ENCODE measurements at places on chromosomes 7 and 10.

- no peak for DNase-seq
Observed at GRCh38 chr7:144057954-144058353, 9.2 kb downstream of the OR2A5 start.

GRCh38 chr7:4764402-4765007 is 10.9 kb upstream of the AP5Z1 start:
- no peak for DNase-seq

- DNase-seq, result no peak
Observed at GRCh38 chr7:78014401-78014800, 215.8 kb downstream of the PHTF2 start.

GRCh38 chr10:123009105-123009820 is 457 bp downstream of the ACADSB start:
- no peak for DNase-seq

- DNase-seq, result no peak
Observed at GRCh38 chr10:97531401-97531986, 32.8 kb downstream of the UBTD1 start.

DNA sequence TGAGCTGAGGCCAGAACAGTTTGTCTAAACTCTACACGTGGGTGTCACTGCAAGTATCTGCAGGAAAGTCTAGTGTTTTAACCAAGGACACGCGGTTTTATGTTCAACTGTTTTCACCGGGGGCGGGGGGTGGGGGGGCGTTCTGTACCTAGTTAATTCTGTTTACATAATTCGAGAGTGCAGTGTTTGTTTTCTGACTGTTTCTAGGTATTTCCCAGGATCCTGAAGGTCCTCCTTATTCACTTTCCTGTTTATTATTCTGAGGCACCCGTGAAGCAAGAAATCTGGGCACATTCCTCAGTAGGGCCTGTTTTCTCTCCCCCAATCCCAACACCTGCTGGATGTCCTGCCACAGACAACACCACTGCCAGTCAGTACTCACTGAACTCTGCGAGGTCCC is 7.6 kb downstream of the LOXL4 start:
- no peak for DNase-seq

- no peak for DNase-seq
Observed at GRCh38 chr10:3740157-3740871, 44.7 kb downstream of the KLF6 start.

DNA sequence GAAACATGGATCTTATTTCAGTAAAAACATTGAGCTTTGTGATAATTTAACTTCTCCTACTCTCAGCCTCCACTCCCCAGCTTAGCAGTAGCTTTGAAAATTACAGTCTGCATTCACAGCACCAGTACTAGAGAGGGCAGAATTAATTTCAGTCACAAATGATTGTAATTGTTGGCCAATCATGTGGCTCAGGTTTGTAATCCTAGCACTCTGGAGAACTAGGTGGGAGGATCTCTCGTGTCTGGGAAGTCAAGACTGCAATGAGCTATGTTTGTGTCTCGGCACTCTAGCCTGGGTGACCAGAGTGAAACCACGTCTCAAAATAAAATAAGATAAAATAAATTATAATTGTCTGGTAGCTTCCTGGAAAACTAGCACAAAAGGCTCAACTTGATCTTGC is 620.9 kb downstream of the TNS3 start:
- no peak for DNase-seq

DNA sequence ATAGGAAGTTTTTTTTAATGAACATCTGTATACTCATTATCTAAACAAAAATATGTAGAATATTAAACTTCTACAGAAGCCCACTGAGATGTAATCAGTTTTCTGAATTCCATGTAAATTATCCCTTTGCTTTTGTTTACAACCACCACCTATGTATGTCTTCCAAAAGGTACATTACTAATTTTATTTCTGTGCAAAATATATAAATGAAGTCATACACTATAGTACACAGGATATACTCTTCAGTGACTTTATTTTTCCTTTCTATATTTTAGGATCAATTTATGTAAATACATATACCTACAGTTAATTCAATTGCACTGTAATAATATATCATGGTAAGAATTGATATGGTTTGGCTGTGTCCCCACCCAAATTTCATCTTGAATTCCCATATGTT is 1236.9 kb downstream of the DNAJB9 start:
- no peak for DNase-seq

GRCh38 chr7:132402096-132402495 is 174.2 kb downstream of the PLXNA4 start:
- DNase-seq, result no peak

DNA sequence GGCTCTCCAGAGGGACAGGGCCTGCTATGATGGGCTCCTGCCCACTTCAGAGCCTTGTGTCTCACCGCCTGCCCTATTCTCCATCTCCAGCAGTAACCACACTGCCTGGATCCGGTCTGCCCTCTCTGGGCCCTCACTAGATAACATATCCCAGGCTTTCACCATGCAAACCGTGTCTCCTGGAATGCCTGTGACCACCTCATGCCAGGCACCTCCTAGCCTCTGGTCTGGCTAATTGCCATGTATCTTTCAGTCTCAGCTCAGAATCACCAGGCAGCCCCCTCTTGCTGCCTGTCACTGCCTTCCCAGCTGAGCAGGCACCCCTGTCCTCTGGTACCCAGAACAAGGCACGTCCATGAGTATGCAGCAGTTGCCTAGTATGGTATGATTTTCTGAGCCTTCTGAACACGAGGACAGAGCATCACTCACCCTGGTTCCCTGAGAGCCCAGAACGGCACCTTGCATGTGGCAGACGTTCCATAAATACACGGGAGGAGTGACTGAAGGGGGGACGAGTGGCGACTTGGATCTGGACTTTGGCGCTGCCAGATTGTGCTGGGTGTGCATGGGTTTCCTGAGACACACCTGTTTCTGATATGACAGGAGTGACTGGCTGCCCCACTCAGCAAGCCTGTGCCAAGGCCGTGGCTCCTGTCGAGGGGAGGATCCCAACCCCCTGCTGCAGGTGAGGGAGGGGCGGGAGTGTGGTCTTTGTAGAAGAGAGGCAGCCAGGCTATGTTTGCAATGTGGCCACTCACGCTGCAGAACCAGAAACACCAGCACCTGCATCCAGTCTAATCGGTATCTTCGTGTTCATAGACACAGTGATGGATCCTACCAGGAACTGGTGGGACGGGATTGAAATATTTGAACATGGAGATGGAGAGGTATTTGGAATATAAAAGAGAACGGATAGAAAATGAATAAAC is 95.2 kb downstream of the VOPP1 start:
- no peak for DNase-seq

DNA sequence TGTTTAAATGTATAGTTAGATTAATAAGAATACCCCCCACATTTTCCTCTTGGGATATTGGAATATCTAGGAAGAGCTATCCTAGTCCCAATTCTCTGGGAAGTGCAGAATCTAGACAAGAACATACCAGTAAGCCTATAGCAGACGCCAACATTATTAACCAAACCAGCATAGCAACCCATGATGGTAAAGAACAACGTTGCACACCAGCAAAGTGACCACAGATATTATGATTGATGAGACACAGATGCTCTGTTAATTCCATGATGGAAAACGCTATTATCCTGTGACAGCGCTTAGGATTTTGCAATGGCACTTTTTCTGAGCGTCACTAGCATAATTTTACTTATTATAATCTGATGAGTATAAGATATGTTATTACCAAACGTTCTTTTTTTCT is 603.1 kb upstream of the PCDH15 start:
- no peak for DNase-seq

GRCh38 chr10:12067336-12067735 is 1.4 kb upstream of the DHTKD1 start:
- DNase-seq, result no peak
